Brain (organoid and tissue), 16 donors: ENCODE measurements at places on chromosomes 4 and X.

DNA sequence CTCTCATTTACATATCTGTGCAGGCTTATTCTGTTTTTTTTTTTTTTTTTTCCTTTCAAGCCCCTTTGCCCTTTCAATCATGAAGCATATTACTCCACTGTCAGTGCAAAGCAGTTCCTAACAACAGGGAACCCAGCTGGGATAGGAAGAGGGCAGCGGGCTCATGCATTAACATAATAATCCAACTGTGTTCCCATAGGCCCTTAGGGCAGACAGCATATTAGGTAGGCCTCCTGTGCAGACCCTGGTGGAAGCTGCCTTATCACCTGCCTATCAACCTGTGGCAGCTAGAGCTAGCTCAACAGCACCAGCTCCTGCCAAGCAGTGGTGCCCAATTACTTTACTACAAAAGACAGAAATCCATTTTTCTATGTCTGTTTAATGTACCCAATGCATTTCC lies 49.3 kb downstream of the SLC10A7 start:
- no peak for DNase-seq

GRCh38 chr4:183182873-183183725 lies 84.0 kb downstream of the WWC2 start:
- no peak for DNase-seq

GRCh38 chr4:85430697-85431096 lies 44.3 kb upstream of the ARHGAP24 start:
- DNase-seq, result no peak

DNA sequence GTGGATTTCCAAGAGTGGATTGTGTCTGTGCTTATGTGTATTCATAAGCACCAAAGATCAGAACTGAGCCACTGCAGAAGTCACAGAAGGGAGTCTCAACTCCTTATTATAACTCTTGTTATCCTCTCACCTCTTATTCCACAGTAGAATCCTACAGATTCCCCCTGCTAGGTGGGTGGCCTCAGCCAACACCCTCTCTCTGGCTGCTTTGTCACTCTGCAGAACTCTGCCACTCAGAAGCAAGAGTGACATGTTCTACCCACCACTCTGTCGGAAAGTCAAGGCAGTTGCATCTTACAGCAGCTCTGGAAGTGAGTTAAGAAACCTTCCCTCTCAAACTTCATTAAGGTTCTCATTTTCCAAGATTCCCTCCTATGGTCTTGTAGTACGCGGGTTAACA lies 41.9 kb downstream of the PTCHD1 start:
- DNase-seq, result no peak
